ENCODE measurements at places on chromosomes 2 and 18.

GRCh38 chr2:130806370-130806769 is 30.3 kb upstream of the ARHGEF4 start:
- no peak for DNase-seq

DNA sequence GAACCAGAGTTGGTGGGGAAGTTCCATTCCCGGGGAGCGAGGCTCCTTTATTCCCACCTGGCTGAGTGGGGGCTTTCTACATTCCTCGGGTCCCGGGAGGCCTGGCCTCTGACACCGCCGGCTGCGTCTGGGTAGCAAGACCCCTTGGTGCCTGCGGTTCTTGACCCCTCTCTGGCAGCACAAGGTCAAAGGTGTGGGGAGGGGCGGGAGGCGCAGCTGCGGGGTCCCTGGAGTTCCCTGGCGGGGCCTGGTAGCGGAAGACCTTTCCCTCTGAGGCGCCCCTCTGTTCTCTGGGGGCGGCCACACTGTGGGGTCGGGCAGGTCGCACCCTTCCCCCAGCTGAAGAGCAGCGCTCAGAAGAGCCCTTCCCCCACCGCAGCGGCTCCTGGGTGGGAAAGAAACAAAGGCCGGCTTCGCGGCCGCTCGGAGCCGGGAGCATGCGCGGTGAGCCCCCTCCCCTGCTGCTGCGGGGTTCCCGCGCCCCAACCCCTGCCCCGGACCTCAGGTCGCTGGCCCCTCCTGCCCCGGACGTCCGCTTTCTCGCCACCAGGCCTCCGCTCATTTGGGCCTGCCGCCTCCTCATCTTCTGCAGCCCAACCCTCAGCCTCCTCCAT is 146.3 kb downstream of the ANKRD44 start:
- no peak for DNase-seq

DNA sequence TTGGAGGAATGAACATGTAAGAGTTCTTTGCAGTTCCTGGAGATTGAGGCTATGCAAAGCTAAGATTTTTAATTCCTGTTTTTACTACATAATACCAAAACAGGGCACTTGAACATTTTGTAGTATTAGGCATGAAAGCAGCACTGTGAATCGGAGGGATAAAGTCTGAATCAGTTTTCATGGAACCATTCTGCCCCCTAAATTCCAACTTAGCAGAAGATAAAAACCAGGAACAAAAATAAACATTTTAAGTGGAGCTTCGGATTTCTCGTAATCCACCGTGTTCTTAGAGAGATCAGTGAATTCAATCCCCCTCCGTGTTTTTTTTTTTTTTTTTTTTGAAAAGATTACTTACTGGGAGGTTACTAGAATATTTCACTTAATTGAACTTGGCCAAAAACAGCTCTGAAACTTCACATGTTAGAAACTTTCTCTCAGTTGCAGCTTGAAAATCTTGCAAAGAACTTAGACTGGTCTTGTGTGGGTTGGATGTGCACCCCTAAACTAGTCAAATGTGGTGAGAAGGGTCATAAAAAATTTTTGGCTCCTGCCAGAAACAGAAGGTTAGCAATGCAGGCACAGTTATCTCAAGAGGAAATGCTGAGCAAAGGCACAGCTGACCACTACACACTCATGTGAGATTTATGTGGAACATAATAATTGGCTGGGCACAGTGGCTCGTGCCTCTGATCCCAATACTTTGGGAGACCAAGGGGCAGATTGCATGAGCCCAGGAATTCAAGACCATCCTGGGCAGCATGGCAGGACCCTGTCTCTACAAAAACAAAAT is 145.4 kb upstream of the RNF152 start:
- DNase-seq: no peak

- DNase-seq: no peak
These were observed 221.6 kb downstream of the NR4A2 start for GRCh38 chr2:156110890-156111289.

DNA sequence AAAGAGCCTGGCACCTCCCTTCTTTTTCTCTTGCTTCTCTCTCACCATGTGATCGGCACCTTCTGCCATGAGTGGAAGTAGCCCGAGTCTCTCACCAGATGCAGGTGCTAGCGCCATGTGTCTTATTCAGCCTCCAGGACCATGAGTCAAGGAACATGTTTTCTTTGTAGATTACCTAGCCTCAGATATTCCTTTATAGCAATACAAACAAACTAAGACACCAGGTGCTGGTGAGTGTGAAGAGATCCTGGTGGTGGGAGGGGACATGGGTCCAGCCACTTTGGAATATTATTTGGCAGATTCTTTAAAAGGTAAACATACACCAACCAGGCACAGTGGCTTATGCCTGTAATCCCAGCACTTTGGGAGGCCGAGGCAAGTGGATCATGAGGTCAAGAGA is 5.9 kb upstream of the USP40 start:
- no peak for DNase-seq

- no peak for DNase-seq
These were observed 78.8 kb downstream of the VWC2L start for GRCh38 chr2:214489702-214490101.

DNA sequence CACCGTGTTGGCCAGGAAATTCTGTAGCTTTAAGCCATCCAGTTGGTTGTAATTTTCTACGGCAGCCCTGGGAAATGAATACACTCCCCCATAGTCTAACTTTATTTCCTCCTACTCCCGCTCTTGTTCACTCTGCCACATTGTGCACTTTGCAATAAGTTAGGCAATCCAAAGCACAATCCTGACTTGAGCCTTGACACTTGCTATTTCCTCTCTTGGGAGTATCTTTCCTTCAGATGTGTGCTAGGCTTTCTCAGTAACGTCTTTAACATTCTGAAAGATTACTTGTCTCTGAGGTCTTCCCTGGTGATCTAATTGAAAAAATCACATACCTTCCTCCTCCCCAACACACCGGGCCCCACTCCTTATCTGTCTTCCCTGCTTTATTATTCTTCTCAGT is 65.9 kb upstream of the RAB27B start:
- DNase-seq: no peak

DNA sequence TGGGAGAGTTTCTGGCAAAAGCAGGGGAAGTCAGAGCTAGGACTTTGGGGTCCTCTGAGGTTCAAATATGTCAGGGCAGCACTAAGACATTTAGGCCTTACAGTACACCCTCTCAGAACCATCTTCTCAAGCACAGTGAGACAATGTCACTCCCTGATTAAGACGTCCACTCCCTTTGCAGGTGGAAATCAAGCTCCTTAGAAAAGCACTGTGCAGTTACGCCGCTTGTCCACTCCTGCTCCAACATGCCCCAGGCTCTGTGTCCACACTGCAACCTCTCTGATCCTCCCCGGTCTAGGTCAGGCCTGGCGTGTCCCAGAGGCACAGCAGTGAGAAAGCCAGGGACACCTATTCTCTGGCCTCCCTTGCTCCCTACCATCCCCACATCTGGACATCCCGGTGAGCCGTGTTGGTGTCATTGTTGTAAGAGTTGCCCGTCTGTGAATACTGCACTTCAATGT is 528.6 kb upstream of the ID2 start:
- no peak for DNase-seq

- DNase-seq: no peak
These were observed 19.0 kb upstream of the CPO start for GRCh38 chr2:206920310-206920709.

DNA sequence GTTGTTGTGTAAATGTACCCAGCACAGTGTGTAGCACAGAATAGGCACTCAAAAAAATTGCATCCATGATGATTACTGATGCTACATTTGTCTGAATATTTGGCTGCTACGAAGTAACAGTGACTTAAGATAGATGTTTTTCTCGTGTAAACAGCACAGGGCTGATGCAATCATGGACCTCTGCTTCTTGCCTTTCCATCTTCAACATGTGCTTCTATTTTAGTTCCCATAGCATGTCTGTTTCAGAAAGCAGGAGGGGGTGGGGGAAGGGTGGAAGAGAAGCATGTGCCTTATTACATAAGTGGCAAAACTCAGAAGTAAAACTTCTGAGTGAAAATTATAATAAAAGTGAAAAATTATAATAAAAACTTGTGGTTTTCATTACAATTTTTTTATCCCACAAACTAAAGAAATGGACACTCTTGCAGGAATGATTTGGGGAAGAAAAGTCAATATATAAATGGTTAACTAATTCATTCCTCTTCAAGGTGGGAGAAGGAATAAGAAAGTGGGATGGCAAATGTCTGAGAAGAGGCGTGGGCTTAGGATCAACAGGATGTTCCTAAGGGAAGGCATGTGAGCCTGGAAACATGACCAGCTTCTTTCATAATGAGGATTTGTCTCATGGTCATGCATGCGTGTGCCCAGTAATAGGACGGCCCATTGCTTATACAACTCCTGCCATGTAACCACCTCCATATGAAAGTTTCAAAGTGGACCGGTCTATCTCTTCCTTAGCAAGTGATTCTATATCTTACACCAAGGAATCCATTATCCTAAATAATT is 27.2 kb downstream of the CCBE1 start:
- no peak for DNase-seq

DNA sequence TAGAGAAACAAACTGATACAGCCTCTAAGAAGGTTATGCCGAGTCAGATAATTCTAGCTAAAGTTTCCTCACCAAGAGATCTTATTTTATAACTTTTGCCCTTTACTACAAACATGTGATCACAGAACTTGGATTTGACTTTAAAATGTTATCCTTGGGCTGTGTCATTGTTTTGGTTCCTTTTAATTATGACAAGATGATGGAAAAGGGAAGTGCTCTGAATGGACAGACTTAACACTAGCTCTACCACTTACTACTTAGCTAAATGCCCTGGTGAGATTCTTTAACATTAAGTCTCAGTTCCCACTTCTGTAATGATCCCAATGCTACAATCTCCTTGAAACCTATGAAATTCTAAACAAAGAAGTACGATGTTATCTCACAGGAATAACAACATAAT is 69.9 kb downstream of the RTTN start:
- no peak for DNase-seq

DNA sequence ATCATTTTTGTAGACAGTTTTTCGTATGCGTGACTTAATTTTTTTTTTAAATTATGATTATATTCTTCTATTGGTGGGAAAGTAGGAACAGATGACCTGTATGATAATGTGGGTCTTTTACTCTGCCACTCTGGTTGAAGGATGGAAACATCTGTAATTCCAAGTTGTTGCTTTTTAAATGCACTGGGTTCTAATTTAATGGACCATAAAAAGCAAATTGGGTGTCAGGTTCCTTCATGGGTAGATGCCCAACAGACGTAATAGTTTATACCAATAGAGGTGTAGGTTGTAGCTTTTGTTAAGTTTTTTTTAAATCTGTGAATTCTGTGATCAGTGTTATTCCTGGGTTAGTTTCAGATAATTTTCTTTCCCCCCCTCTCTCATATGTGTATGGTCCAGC is 117.6 kb downstream of the MAP4K4 start:
- DNase-seq: no peak

GRCh38 chr18:7807936-7808453 is 240.9 kb downstream of the PTPRM start:
- no peak for DNase-seq

- no peak for DNase-seq
These were observed 233.5 kb downstream of the DYM start for GRCh38 chr18:49227001-49227380.

DNA sequence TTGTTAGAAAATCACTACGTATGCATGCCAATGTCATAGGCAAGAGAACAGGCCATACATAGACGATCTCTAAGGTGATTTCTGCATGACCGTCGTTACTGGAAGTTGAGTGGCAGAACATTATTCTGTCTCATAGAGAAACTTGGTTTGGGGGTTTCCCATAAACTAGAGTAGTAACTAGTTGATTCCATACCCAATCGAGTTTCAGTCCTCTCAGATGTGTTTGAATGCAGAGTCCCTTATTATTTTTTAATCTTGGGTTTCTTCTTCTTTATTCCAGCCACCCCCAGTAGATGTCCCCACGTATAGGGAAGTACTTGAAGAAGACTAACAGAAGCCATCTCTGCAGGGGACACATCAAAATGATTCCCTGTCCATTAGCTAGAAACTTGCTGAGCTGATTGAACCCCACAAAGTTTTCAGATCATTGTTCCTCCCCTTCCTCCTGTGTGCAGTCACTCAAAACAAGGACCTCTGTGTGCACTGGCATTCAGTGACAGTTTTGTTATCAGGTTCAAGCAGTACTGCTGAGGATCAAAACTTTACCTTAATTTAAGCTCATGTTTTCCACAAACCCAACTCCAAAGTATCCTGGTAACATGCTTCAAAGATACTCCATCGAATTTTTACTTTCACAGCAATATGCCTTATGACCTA is 68.4 kb upstream of the CDCA7 start:
- DNase-seq: no peak

GRCh38 chr2:173657996-173658717 is 303.5 kb downstream of the CDCA7 start:
- DNase-seq: no peak

DNA sequence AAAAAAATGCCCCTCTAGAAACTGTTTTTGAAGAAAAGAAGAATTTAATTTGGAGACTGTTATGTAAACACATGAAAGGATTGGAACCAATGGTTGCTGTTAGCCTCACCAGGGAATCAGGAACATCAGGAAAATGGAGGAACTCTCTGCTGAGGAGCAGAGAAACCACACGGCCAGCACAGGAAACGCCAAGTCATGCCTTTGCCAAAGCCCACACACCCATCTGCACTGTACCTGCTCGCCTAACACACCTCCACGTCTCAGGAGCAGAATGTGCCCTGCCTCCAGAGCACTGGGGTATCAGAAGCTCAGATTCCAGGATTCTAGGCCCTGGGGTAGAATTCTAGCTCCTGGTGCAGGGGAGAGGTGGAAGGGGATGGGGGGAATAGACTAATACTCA is 9.8 kb upstream of the SCYGR1 start:
- DNase-seq: no peak

- DNase-seq: no peak
These were observed 16.2 kb downstream of the ATF2 start for GRCh38 chr2:175151791-175152190.

GRCh38 chr2:215293879-215294278 is 18.0 kb upstream of the ATIC start:
- DNase-seq: no peak

GRCh38 chr2:19098467-19099160 is 259.8 kb downstream of the OSR1 start:
- DNase-seq: no peak

- no peak for DNase-seq
These were observed 69.3 kb downstream of the ALPK2 start for GRCh38 chr18:58559427-58560186.

DNA sequence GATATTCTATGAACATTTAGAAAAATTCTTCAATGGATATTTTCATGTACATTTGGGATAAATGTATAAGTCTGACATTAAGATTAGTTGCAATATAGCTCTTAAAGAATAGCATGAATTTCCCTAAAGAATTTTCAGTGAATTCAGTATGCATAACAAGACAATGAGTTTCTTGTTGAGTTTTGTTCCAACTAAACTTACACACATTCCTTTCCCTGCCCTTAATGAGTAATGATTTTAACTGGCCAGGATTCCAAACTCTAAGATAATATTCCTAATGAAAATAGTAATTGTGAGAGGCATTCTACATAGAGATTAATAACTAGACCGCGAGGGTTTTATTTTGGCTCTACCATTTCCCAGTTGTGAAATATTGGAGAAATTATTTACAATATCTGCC is 390.3 kb upstream of the GALNT5 start:
- no peak for DNase-seq
